ENCODE measurements at places on chromosomes 12 and 14.

- no peak for DNase-seq
Measured at GRCh38 chr14:101849640-101850039, 88.1 kb downstream of the PPP2R5C start.

DNA sequence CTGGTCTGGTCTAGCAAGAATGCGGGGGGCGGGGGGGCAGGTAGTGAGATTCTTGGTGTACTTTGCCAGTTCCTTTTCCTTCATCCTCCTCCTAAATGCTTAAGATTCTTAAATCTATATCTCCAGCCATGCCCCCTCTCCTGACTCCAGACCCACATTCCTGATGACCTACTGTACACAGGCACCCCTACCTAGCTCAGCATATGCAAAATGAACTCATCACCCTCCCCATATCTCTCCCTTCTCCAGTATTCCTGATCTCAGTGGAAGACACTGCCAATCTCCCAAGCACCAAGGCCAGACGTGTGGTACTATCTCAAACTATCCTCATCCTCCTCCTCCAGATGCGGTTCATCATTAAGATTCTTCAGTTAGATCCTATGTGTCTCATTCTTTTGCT is 215.8 kb downstream of the SPTSSA start:
- no peak for DNase-seq

DNA sequence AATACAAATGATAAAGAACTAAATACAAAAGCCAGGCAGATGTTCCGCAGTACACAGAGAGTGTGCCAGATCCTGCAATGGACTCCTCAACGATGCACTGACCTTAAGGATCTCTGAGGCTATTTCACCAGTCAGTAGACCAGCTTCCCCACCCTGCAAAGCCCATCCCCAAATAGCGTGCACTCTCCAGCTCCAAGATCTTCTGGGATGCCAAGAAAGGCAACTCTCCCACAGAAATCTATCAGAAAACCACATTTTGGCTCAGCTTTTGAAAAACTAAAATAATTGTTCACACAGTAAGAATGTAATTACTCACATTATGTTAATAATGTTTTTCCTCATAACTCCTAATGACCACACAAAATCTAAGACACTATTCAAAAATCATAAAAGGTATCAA is 90.4 kb downstream of the PPP2R5E start:
- no peak for DNase-seq

DNA sequence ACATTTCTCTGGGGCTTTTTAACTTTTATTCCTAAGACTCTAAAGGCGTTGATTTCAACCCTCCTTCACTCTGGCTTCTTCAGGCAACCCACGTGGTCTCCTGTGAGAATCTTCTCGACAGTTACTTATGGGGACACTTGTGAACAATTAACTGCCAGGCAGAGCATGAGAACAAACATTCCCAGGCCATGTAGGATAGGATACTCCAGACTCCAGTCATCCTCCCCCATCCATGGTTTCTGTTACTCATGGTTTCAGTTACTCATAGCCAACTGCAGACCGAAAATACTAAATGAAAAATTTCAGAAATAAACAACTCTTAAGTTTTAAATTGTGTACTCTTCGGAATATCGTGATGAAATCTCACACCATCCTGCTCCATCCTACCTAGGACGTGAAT is 19.5 kb downstream of the GPR68 start:
- no peak for DNase-seq

GRCh38 chr14:55416866-55417265 is 5.2 kb upstream of the ATG14 start:
- peak; percentile 53 for DNase-seq

All from RPMI8226 (cell line).